ENCODE measurements at places on chromosomes 3 and 15.

DNA sequence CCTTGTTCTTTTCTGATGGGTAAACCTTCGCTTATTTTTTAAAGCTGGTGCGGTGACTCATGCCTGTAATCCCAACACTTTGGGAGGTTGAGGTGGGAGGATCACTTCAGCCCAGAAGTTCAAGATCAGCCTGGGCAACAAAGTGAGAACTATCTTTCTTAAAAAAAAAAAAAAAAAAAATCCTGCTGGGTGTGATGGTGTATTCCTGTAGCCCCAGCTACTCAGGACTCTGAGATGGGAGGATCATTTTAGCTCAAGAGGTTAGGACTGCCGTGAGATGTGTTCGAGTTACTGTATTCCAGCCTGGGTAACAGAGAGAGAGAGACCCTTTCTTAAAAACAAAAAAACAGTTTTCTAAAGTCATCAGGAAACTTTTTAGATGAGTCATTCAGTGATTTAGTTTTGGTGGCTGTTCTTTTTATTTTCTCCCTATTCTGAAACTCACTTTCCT is 37.7 kb downstream of the SLMAP start:
- no peak overlapping the region for H3K27ac ChIP-seq
- H3K4me3 ChIP-seq: no peak overlapping the region
- H3K27me3 ChIP-seq: no peaks in the 10 kb centered on the region
- H3K36me3 ChIP-seq: no peaks in the 10 kb centered on the region
- no peak for DNase-seq

DNA sequence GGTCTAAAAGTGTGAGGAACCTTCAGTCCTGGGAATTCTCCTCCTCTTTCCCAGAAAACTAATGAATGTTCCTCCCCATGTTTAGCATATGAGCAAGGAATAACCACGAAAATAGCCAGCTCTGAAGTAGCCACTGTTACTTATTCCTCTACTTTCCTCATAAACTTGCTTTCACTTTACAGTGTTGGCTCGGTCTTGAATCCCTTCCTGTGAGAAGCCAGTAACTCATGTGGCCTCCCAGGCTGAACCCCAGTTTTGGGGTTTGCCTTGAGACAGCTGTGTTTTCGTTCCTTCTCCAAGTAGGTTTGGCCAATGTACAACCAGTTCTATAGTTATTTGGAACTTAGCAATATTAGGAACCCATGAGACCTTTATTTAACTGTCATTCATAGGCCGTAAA is 195.0 kb downstream of the CNTN6 start:
- H3K4me3 ChIP-seq: no peak overlapping the region
- H3K4me1 ChIP-seq: no peaks in the 10 kb centered on the region
- DNase-seq: no peak
- H3K27ac ChIP-seq: no peak overlapping the region
- no peaks in the 10 kb centered on the region for H3K27me3 ChIP-seq

DNA sequence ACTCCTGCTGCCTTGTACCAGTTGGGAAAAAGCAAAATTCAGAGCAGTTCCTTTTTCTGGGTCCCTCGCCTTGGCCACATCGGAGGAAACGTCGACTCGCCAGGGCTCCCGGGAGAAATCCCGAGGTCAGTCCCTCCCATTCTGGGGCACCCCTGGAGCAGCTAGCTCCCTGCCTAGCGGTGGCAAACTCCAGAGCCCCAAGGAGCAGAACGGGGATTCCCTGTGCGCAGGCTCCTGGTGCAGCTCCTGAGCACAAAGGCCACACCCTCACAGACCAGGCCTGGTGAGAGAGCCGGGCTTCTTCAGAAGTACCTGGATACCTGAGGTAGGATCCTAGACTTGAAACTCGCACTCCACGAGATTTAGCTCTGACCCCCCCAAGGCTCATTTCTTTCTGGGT is 2.6 kb downstream of the LRRC3B start:
- no peak for DNase-seq
- H3K4me1 ChIP-seq: no peaks in the 10 kb centered on the region
- no peaks in the 10 kb centered on the region for H3K36me3 ChIP-seq
- no peak overlapping the region for H3K4me3 ChIP-seq

GRCh38 chr15:69415381-69415780 is 1.2 kb downstream of the KIF23 start:
- H3K27me3 ChIP-seq: no peaks in the 10 kb centered on the region
- H3K27ac ChIP-seq: peak overlapping the region; percentile 85
- no peak for DNase-seq
- H3K4me3 ChIP-seq: no peak overlapping the region
- peaks cover 8% of the 10 kb centered on the region for H3K4me1 ChIP-seq
- no peaks in the 10 kb centered on the region for H3K36me3 ChIP-seq

DNA sequence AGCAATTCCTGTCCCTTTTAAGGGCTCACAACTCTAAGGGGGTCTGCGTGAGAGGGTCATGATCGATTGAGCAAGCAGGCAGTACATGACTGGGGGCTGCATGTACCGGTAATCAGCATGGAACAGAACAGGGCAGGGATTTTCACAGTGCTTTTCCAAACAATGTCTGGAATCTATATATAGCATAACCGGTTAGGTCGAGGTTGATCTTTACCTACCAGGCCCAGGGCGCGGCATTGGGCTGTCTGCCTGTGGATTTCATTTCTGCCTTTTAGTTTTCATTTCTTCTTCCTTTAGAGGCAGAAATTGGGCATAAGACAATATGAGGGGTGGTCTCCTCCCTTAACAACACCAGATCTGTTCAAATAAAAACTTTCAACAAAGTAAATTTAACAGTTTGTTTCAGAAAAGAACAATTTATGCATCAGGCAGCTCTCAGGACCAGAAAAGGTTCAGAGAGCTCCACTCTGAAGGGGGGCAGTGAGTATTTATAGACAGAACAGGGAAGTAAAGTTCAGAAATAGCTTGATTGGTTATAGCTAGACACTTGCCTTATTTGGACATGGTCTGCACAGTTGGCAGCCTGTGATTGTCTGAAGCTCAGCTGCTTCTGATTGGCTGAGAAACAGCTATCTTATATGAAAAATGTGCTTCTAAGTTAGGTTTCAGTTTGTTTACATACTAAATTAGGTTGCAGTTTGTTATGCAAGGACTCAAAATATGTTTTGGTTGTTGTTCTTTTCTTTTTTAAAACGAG is 17.2 kb upstream of the B4GALT4 start:
- no peak overlapping the region for H3K4me3 ChIP-seq
- DNase-seq: peak; percentile 45
- no peak overlapping the region for H3K27ac ChIP-seq
- H3K4me1 ChIP-seq: no peaks in the 10 kb centered on the region
- no peaks in the 10 kb centered on the region for H3K36me3 ChIP-seq

DNA sequence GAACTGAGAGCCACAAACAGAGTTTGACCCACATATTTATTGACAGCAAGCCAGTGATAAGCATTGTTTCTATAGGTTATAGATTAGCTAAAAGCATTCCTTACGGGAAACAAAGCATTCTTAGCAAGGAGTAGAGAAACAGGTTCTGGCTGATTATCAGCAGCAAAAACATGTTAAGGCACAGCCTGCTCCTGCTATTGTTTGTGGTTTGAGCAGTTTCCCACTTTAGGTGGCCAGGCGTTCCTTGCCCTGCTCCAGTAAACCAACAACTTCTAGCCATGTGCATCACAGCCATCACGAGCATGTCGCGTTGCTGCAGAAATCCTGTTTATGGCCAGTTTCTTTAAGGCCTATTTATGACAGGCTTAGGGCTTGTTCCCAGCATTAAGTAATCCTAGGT is 44.7 kb upstream of the C2CD4B start:
- no peaks in the 10 kb centered on the region for H3K4me1 ChIP-seq
- H3K36me3 ChIP-seq: no peaks in the 10 kb centered on the region
- DNase-seq: no peak

DNA sequence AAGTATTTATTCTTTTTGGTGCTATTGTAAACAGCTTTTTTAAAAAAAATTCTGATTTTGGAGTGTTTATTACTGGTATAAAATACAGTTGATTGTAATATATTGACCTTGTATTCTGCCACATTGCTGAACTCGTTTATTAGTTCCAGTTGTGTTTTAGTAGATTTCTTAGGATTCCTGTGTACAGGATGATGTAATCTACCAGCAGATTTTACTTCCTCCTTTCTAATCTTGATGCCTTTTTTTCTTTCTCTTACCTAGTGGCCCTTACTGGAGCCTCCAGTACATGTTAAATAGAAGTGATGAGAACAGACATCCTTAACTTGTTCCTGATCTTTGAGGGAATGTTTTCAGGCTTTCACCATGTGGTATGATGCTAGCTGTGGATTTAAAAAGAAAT is 70.4 kb upstream of the KY start:
- H3K36me3 ChIP-seq: no peaks in the 10 kb centered on the region
- no peaks in the 10 kb centered on the region for H3K4me1 ChIP-seq
- no peak overlapping the region for H3K4me3 ChIP-seq
- no peak overlapping the region for H3K27ac ChIP-seq

DNA sequence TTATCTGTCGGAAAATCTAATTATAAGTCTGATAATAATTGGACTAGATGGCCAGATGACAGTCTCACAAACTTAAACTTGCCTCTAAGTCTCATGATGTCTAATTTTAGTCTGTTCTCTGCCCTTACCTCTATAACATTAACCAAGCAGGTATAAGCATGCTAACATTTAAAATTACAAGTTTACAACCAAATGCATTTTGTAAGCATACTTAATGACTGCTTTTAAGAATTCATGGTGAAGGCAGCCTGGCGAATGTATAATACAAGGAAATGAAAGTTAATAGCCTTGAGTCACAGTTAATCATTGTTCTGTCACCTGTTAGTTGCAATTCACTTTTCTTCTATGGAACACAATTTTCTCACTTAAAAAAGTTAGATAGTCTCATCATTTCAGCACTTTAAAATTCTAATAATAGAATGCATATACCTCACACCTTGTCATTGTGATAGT is 16.5 kb downstream of the BCHE start:
- H3K36me3 ChIP-seq: no peaks in the 10 kb centered on the region
- no peaks in the 10 kb centered on the region for H3K4me1 ChIP-seq
- no peak overlapping the region for H3K4me3 ChIP-seq

DNA sequence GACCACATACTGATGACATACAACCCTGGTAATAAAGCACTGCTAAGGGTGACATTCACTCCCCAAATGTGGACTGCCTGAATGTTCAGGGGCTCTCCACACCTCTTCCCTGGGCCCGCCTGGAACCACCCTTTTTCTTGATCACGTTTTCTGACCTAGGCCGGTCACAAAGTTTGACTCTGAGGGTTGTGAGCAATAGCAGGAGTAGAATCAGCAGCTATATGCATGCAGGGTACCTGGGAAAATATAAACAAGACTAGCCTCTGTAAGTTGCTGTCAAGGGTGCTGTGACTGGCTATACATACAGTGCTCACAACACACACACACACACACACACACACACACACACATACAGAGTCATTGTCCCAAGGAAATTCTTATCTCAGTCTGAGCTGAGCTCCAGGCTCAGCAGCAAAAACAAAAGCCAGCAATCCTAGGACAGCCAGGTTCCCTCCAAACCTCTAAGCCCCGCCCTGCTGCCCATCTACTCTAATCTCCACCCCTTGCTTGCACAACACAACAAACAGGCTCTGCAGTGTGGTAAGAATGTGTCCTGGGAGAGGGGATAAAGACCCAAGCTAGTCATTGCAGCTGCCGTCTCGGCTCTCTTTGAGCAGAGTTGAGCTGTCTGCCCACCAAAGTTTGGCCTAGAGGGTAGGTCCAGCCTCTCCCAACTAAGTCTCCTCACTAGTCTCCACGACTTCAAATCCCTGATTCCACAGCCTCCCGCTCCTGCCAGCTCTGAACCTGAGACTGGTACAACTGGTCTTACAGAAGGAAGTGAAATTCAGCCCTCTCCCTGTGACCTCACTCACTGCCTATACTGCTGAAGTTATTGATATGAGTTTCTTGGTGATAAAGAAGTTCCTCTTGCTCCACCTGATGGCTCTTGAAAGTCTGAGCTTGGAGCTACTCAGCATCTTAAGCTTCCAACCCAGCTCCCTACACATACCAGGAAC is 2.2 kb downstream of the BMF start:
- H3K27ac ChIP-seq: no peak overlapping the region
- no peak overlapping the region for H3K4me3 ChIP-seq

GRCh38 chr15:41259546-41260189 is 28.6 kb downstream of the CHP1 start:
- H3K36me3 ChIP-seq: peaks cover 2% of the 10 kb centered on the region
- no peak for DNase-seq
- no peak overlapping the region for H3K27ac ChIP-seq
- H3K4me1 ChIP-seq: no peaks in the 10 kb centered on the region

DNA sequence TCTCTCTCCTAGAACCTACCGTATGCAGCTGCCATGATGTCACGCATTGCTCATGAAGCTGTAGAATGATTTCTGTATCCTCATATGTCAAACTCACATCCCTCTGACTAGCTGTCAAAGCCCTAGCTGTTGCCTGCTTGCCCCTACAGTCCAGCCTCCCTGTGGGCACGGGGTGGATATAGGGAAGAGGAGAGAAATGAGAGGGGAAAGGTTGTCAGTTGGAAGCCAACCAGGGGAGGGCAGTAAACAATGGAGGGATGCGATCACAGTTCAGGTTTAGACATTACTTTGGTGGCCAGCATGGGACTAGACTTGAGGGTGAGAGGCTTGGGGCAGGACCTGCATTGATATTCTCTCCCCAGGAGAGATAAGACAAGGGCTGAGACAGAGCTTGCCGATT is 1.7 kb upstream of the HDGFL3 start:
- no peak overlapping the region for H3K4me3 ChIP-seq
- H3K27me3 ChIP-seq: no peaks in the 10 kb centered on the region
- no peak for DNase-seq
- no peak overlapping the region for H3K27ac ChIP-seq
- H3K4me1 ChIP-seq: no peaks in the 10 kb centered on the region

DNA sequence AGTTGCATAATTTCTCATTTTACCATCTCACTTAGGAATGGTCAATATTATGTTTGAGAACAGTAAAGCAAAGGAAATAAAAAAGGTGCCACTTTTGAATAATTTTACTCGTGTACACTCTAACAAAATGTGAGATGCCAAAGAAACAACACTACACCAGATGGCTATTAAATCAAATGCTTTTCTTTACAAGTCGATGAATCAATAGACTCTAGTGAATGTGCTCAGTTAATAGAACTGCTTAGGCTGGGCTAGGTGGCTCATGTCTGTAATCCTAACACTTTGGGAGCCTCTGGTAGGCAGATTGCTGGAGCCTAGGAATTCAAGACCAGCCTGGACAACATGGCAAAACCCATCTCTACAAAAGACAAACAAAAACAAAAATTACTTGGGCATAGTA is 87.9 kb downstream of the ZNF609 start:
- peaks cover 5% of the 10 kb centered on the region for H3K4me1 ChIP-seq
- no peak for DNase-seq
- no peak overlapping the region for H3K4me3 ChIP-seq
- H3K36me3 ChIP-seq: no peaks in the 10 kb centered on the region

DNA sequence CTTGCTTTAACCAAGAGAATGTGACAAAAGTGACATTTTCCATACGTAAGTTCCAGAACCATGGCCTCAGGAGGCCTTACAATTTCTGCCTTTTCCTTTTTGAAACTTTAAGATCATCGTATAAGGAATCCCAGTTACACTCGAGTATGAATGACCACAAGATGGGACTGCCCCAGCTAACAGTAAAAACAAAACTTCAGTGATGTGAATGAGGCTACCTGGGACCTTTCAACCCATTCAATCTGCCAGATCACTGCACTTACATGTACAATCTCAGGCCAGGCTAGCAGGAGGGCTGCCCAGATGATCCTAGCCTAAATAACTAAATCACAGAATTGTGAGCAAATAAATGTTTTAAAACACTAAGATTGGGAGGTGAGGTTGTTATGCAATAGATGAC is 328.8 kb downstream of the CNTN6 start:
- H3K27ac ChIP-seq: no peak overlapping the region
- DNase-seq: no peak
- H3K27me3 ChIP-seq: no peaks in the 10 kb centered on the region
- H3K36me3 ChIP-seq: no peaks in the 10 kb centered on the region
- no peak overlapping the region for H3K4me3 ChIP-seq

GRCh38 chr15:68646156-68646555 is 67.4 kb downstream of the CORO2B start:
- no peak for DNase-seq
- no peaks in the 10 kb centered on the region for H3K36me3 ChIP-seq
- no peak overlapping the region for H3K27ac ChIP-seq
- H3K4me1 ChIP-seq: no peaks in the 10 kb centered on the region
- no peak overlapping the region for H3K4me3 ChIP-seq

Data from aorta (tissue), 5 donors.